ENCODE measurements at places on chromosomes 13 and 19.

DNA sequence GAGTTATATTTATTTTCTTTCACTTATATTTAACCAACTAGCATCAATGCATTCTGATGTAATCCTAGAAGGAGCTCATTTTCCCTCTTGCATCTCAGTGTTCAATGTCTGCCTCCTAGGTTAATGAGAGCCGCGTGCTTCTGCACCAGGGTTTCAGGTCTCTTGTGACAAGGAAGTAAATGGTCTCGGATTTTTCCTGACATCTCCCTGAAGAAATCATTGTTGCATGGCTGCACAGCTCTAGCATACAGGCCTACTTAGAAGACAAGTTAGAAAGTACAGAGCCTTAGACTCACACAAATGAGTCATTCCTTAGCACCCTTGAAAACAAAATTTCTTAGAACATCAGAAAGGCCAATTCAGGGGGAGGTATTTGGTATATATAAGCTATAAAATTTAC, 57.2 kb upstream of the KLF12 start:
- no peak for DNase-seq

DNA sequence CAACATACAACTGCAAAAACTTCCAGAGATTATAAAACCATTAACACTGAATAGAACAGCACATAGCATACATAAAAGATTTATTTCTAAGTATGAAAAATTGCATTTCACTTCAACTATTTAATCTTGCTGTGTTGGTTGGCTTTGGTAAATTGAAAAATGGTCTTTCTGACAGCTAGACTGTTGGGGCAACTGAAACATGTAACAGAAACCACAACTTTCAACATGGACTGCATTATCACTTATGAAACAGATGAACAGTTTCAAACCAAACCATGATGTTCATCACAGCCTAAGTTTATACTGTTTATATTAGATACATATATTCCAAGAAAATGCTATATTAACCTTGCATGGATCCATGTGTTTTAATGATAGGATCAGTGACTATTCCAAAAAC, 324.1 kb upstream of the PCDH9 start:
- DNase-seq = no peak

DNA sequence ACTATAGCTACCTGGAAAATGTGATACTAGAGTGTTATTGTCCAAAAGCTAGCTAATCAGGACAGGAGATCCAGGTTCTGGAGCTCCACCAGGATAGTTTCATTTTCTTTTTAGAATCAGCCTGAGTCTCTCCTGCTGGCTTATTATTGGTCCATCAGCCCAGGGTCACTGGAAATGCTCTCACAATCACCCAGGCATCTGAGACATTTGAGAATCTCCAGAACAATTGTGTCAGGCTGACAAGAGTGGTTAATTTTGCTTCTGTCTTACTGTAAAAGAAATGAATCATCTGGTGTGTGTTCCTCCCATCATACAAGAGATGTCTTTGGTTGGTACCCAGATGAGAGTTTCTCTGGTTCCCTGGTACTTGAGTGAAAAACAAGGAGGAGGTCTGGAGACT, 43.6 kb upstream of the ZNF681 start:
- no peak for DNase-seq

DNA sequence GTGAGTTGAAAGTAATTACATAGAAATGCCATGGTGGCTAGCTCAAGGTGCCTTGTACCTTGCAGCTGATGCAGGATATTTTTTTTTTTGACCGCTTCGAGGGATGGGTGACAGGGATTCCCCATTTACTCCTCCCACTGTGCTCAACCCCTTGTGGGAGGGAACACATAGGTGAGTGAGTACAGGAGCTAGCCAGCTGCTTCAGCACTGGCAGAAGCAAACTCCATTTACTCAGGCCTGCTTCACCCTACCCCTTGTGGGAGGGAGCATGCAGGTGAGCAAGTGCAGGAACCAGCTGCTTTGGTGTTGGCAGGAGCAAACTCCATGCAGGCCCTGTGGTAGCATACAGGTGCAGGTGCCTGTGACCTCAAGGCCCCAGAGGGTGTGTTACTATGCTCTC, 330.1 kb downstream of the TDRD3 start:
- DNase-seq = no peak

- DNase-seq = no peak
Measured at GRCh38 chr13:100842136-100842535, 167.5 kb upstream of the TMTC4 start.

- DNase-seq = no peak
Measured at GRCh38 chr19:12166626-12167025, 3.7 kb downstream of the ZNF136 start.

DNA sequence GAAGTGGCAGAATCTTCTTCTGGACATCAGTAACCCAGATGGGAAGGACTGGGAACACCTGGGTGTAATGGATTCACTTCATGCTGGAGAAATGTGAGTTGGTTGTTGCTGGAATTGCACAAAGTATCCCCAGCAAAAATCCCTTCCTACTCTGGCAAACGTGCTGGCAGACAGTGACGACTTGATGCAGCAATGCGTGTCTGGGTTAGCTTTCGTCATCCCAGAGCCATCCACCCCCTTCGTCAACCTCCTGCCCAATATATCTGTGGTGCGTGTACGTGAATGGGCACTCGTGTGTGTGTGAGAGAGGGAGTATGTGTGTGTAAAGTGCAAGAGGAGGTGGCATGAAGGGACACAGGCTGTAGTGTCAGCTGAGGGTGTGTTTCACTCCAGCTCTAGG, 70.9 kb downstream of the TM9SF2 start:
- no peak for DNase-seq

DNA sequence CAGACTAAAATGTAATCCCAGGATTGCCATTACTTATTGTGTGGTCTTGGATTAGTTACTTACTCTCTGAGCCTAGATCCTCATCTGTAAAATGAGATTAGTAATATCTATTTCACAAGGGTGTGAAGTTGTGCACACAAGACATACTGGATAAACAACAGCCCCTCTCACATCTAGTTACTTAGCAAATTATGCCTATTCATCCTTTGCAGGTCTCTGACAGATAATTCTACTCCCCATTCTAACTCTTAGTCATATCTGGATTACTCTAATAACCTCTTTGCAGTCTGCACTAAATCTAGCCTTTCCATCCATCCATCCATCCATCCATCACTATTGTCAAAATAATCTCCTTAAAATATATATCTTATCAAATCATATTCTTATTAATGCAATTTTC, 12.4 kb downstream of the MTRF1 start:
- no peak for DNase-seq

GRCh38 chr19:34662919-34663318, 14.0 kb downstream of the SCGB2B2 start:
- no peak for DNase-seq

DNA sequence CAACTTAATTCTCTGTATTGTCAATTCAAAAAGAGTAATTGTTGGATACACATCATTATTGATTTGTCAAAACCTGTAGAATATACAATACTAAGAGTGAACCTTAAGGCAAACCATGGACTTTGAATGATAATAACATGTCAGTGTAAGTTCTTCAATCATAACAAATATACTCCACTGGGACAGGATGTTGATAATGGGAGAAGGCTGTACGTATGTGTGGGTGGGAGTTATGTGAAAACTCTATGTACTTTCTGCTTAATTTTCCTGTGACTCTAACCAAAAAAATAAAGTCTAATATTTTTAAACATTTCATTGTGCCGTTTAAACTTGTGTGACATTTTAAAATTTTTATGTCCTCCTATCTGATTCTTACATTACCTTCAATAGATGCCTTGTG, 526.7 kb downstream of the SUCLA2 start:
- DNase-seq = no peak

DNA sequence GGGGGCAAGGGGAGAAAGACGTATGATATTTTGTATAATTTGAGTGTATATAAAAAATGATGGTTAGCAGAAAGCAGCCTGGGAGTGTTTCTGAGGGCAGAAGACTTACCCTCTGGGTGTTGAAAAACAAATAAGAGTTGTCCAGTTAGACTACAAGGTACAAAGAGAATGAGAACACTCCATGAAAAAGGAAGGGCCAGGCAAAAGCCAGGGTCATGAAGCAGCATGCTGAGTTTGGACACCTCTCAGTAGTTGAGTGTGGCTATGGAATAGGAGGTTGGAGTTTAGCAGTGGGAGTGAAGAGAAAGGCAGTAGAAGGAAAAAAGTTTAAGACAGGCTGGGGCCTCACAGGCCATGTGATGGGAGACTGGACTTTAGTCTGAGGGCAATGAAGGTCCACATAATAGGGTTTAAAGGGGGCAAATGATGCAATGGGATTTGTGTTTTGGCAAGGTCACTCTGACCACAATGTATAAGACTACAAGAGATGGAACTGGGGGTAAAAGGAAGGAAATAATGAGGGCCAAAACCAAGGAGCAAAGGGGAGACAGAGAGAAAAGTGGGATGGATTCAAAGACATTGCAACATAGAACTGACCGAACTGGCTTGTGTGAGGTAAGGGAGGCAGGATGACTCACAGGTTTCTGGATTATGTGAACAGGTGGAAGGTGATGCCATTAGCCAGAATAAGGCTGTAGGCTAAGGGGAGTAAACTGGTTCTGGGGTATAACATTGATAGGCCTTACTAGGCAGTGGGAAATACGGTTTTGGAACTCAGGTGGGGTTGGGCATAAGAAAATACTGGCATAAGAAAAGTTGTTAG, 76.6 kb downstream of the SERP2 start:
- no peak for DNase-seq

GRCh38 chr13:83943530-83944279, 61.4 kb upstream of the SLITRK1 start:
- DNase-seq = no peak

GRCh38 chr13:105702441-105702840, 833.0 kb downstream of the EFNB2 start:
- DNase-seq = no peak

DNA sequence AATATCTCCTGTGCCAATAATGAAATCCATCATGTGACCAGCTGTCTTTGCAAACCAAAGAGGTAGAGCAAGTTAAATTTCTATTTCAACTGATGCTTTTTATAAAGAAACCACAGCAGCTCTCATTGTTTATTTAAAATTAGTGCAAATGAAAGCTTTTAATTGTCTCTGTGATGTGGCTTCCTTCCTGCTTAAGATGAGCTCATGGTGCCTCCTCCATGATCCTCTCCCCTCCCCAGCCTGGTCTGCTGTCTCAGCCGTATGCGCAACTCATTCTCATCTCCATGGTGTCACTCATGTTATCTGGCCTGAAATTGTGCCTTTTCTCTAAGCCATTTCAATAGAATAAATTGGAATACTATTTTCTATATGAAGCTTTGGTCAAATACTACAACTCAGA, 270.6 kb downstream of the FGF14 start:
- no peak for DNase-seq

DNA sequence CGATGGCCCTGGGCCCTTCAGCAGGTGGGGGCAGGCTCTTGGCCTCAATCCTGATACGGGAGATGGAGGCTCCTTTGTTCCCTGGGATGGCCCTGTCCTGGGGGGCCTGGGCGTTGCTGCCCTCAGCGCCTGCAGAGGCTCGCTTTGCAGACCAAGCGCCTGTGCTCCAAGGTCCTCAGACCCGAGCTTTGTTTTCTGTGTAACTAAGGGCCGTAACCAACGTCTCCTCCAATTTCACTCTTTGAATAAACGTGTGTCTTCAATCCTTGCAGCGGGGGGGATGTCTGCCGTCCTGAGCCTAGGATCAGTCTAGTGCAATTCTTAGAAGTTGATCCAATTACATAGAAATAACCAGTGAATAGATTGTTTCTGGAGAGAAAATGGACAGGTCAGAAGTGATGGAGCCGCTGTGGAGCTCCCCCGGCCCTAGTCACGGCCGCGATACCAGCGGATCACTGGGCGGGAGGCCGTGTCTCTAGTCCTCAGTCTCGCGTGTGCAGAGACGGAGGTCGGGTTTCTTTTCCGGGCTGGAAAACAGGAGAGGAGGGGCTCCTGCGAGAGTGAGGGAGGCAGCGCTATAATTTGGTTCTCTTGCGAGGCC, 5.3 kb downstream of the PTBP1 start:
- no peak for DNase-seq

- DNase-seq = no peak
Measured at GRCh38 chr13:43596924-43597598, 189.7 kb downstream of the ENOX1 start.

DNA sequence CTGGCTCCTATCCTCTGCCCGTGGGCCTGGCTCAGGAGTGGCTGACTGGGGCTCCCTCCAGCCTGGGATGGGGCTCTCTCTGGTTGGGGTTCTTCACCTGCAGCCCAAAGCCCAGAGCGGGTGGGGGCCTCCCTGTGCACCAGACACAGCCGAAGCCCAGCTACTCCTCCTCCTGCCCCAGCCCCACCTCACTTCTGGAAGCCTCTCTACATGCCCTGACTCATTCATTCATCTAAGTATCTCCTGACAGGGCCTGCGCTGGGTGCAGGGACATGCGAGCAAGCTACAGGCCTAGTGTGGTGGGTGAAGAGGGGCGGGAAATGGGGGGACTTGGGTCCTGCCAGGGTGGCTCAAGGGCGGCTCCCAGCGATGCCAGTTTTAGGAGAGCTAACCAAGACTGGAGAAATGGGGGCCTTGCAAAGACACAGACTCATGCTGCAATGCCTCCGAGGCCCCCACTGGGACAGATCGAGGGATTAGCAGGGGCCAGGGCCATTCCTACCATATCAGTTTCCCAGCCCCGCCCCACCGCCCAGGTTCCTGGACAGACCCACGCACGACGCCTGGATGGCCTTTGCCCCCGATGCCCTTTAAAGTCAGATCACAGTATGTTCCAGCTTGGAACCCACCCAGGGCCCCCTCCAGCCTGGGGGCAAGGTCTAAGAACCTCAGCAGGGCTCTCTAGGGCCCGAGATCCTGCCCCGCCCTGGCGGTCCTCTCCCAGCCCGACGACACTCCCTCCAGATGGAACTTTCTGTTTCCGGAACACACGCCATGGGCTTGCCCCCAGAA, 12.6 kb downstream of the LSM4 start:
- no peak for DNase-seq

- DNase-seq = no peak
Measured at GRCh38 chr13:20171364-20171763, 10.5 kb upstream of the GJA3 start.

GRCh38 chr13:98364647-98365046, 187.6 kb upstream of the RNF113B start:
- DNase-seq = no peak

DNA sequence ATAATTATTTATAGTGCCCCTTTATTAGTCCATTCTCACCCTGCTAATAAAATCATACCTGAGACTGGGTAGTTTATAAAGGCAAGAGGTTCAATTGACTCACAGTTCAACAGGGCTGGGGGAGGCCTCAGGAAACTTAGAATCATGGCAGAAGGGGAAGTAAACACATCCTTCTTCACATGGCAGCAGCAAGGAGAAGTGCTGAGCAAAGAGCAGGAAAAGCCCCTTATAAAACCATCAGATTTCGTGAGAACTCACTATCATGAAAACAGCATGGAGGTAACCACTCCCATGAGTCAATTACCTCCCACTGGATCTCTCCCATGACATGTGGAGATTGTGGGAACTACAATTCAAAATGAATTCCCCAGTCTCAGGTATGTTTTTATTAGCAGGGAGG, 89.9 kb upstream of the STARD13 start:
- DNase-seq = no peak

GRCh38 chr19:18839465-18840287, 7.9 kb downstream of the UPF1 start:
- no peak for DNase-seq

- no peak for DNase-seq
Measured at GRCh38 chr13:32261567-32261966, 53.6 kb downstream of the ZAR1L start.

GRCh38 chr13:32947411-32948276, 68.6 kb upstream of the KL start:
- DNase-seq = no peak

Data from cerebellar nuclear complex (tissue), 1 donor.